Effector memory CD8-positive, alpha-beta T cell (primary cell): ENCODE measurements at places on chromosomes 11 and 22.
A peak's percentile ranks its signal among the peaks of the same experiment; 100 is the strongest.

- DNase-seq: no peak
These were observed 1419.0 kb downstream of the TBC1D22A start for GRCh38 chr22:48181263-48181955.

DNA sequence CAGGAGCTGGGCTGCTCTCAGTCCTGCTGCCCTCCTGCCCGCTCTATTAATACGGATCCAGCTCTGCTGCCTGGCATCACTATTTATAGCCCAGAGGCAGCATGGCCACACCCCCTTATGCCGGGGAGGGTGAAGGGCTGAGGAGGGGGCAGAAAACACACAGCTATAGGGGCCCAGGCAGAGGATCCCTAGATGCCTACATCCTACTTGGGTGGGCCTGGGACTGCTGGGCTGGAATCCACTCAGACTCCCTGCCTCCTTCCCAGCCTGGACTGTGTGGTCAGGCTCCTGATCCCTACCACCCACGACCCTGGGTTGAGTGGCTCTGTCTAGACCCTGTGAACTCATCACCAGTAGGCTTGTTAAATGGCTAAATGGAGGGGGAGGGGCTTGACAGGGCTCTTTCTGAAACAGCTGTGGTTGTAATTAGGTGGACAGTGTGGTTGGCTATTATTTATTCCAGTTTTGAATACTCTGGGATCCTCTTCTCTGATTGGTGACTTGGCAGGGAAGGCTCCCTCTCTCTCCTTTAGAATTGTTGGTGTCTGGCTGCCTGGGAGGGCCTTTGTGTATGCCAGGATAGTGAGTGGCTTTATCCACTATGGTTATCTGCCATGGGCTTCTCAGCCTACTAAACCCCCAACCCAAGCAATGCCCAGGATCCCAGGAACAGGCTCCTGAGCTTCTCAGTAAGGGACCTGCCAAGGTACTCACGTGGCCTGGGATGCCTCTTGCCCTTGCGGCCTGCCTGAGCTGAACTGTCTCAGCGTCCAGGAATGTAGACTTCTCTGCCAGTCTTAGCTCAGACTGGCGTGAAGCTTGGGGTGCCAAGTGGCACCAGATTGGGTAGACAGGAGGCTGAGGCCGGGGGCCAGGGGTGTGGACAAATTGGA lies 15.2 kb downstream of the PHLDB1 start:
- DNase-seq: no peak

DNA sequence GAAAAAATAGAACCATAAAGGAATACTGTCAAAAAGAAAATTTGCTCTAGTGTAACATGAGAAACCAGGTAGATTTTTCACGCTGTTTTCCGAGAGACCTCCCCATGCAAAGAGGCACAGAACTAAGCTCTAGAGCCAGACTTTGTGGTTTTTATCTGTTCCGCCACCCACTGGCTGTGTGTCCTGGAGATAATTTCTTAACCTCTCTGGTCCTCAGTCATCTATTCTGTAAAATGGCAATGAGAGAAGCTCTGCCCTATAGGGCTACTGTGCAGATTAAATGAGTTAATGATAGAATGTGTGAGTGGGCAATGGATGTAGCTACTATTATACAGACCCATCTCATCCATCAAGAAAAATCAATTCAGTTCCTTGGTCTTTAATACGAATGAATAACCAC lies 9.4 kb upstream of the SIGIRR start:
- DNase-seq: no peak

DNA sequence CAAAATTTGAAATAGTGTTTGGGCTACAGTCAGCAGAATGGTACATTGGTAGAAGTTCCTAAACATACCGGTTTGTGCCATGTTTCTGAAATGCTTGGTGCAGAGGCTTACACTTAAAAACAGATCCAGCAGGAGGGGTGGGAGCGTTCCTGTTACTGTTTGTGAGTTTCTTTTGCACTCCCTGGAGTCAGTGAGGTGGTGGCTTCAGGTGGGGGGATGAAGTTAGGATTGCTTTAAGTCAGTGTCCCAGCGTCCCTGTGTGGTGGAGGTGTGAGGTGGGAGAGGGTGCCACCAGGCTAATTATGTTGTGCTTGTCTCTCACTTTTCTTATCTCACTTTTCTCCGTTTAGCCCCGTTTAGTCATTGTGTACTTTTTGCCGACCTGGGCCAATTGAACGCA lies 9.7 kb downstream of the TNRC6B start:
- no peak for DNase-seq

GRCh38 chr11:68179847-68180246 lies 33.2 kb downstream of the KMT5B start:
- no peak for DNase-seq

DNA sequence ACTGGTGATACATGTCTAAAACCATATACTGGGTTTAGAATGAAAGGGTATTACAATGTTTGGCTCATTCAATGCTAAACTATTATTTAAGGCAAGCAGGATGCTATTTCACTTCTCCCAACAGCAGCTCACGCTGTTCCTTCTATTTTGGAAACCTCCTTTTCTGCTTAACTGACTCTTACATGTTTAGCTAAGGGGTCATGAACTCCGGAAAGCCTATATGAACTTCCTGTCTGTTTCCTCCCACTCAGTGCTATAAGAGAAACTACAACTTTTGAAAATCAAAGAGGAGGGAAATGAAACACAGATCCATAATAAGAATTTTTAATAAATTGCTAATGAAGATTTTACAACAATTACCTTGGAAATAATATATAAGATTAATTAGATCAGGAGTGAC lies 30.9 kb downstream of the SLC36A4 start:
- no peak for DNase-seq

DNA sequence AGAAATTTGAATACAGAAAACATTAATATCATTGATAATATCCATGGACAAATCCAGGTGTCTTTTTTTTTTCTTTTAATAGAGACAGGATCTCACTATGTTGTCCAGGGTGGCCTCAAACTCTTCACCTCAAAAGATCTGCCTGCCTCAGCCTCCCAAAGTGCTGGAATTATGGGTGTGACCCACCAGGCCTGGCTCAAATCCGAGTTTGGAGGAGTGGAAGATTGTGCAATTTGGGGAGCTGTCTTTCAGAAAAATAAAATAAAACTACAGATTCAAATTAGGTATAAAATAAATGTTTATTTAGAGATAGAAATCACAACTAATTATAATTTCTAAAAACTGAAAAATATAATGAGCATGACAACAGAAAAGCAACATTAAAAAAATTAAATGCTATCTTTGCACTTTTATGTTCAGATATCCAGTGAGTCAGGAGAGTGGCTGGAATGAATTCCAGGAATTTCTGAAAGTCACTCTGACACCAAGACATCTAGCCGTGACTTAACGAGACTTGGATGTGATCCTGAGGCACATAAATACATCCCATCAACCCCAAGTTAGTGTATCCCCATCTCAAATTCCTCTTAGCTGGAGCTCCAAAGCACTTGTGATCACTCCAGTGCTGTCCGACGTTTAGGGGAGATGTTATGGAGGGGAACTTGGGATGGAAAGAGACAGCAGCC lies 128.6 kb upstream of the THY1 start:
- DNase-seq: no peak

- DNase-seq: no peak
These were observed 865 bp upstream of the ZNF280A start for GRCh38 chr22:22520667-22521602.

DNA sequence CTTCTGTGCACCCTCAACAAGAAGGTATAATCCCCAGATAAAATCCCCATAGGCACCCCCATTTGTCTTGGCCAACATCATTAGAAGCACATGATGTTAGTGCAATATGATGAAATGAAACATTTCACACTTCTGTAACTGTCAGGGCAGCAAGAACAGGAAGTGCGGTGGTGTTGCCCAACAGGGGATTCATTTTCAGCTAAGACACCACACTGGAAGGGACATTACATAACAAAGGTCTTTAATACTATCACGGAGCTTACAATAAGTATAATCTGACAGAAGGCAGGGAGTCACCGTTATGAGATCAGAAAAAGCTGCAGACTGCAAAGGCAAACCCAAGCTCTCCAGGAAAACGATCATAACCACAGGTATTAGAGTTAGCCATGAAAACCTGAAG lies 2.0 kb downstream of the OR52W1 start:
- peak; percentile 28 for DNase-seq

GRCh38 chr22:44088976-44089570 lies 65.0 kb downstream of the PARVB start:
- DNase-seq: no peak
